Cardiac atrium fibroblast (primary cell): ENCODE measurements at places on chromosomes 4 and X. TPM values are rescaled to one million over a fixed set of nuclear protein-coding genes. Genes with fewer than 3 reads are reported as not detected.

The C1QTNF7 gene
- total RNA-seq = 0.16 TPM in 1 of 2 replicates, not detected in the other

The GRPR gene
- total RNA-seq = not detected in 2 replicates

The MAOB gene
- total RNA-seq = 0.65 TPM in 1 of 2 replicates, not detected in the other

The LNX1 gene
- total RNA-seq = 2.9 and 7.6 TPM in 2 replicates

The SLC4A4 gene
- total RNA-seq = 6.0 and 8.1 TPM in 2 replicates

The CENPVL1 gene
- not detected in 2 replicates for total RNA-seq

The USP51 gene
- total RNA-seq = 0.36 and 1.5 TPM in 2 replicates

The RHOH gene
- total RNA-seq = not detected in 2 replicates

The ADH1C gene
- 0.54 and 1.3 TPM in 2 replicates for total RNA-seq

The ARMCX5 gene
- 4.1 and 4.3 TPM in 2 replicates for total RNA-seq

The GLOD5 gene
- not detected in 2 replicates for total RNA-seq

The TMEM156 gene
- 0.18 TPM in 1 of 2 replicates, not detected in the other for total RNA-seq

The BCOR gene
- 19.9 and 23.2 TPM in 2 replicates for total RNA-seq

The GPRASP2 gene
- 6.1 and 8.6 TPM in 2 replicates for total RNA-seq

The GAGE2A gene
- not detected in 2 replicates for total RNA-seq

The LPAR4 gene
- not detected in 2 replicates for total RNA-seq

The MAGED2 gene
- 291 and 376 TPM in 2 replicates for total RNA-seq

The BCLAF3 gene
- 1.5 and 2.9 TPM in 2 replicates for total RNA-seq

The UNC5C gene
- 4.3 and 10.7 TPM in 2 replicates for total RNA-seq

The MAGEA9B gene
- total RNA-seq = not detected in 2 replicates

The COL4A6 gene
- 0.18 and 0.32 TPM in 2 replicates for total RNA-seq

The RHOXF2 gene
- total RNA-seq = not detected in 2 replicates

The GPR173 gene
- total RNA-seq = 1.3 TPM in 2 replicates

The RASL11B gene
- total RNA-seq = 0.36 TPM in 1 of 2 replicates, not detected in the other

The GAR1 gene
- 4.9 and 6.7 TPM in 2 replicates for total RNA-seq
